Keratinocyte (primary cell): ENCODE measurements at places on chromosomes 2 and 18.

DNA sequence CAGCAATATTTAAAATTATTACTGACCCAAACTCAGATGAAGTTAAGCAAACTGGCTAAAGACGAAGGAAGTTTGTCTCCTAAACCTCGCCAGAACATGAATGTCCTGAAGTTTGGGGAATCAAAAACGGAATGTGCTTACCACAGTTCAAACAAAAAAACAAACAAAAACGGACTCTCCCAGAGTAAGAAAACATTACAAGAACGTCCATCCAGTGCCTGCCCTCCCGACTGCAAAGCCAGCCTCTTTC is 1.1 kb downstream of the KANSL1L start:
- no peaks in the 10 kb centered on the region for H3K27me3 ChIP-seq
- peak overlapping the region; percentile 92 for H3K4me3 ChIP-seq

DNA sequence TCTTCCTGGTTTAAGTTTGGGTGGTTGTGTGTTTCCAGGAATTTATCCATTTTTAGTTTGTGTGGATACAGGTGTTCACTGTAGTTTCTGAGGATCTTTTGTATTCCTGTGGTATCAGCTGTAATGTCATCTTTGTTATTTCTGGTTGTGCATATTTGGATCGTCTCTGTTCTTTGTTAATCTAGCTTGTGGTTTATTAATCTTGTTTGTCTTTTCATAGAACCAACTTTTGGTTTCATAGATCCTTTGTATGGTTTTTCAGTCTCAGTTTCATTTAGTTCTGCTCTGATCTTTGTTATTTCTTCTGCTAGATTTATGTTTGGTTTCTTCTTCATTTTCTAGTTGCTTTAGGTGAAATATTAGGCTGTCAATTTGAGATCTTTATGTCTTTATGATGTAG is 202.4 kb upstream of the ZSWIM2 start:
- H3K27me3 ChIP-seq: no peaks in the 10 kb centered on the region
- H3K27ac ChIP-seq: no peak overlapping the region
- DNase-seq: no peak
- no peaks in the 10 kb centered on the region for H3K4me1 ChIP-seq
- no peak overlapping the region for H3K4me3 ChIP-seq

DNA sequence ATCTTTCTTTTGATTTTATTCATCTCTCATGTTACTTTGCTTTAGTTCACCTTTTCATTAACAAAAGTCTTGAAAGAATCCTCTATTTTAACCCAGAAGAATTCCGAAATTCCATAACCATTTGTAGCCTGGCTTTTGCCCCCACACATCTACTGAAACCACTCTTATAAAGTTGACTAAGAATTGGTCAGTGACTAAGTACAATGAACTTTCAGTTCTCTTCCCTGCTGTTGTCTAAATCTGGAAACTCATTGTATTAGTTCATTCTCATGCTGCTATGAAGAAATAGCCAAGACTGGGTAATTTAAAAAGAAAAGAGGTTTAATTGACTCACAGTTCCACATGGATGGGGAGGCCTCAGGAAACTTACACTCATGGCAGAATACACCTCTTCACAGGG is 49.9 kb upstream of the PNPT1 start:
- no peaks in the 10 kb centered on the region for H3K27me3 ChIP-seq
- H3K27ac ChIP-seq: no peak overlapping the region
- DNase-seq: no peak
- H3K36me3 ChIP-seq: no peaks in the 10 kb centered on the region
- no peak overlapping the region for H3K4me3 ChIP-seq

- H3K27ac ChIP-seq: no peak overlapping the region
- peaks cover 17% of the 10 kb centered on the region for H3K4me1 ChIP-seq
- no peaks in the 10 kb centered on the region for H3K36me3 ChIP-seq
- no peak for DNase-seq
- no peaks in the 10 kb centered on the region for H3K27me3 ChIP-seq
These were observed 6.6 kb downstream of the GALNT5 start for GRCh38 chr2:157264099-157264498.

- DNase-seq: no peak
- no peaks in the 10 kb centered on the region for H3K27me3 ChIP-seq
- no peaks in the 10 kb centered on the region for H3K4me1 ChIP-seq
These were observed 21.2 kb downstream of the SMAD4 start for GRCh38 chr18:51051105-51051712.

DNA sequence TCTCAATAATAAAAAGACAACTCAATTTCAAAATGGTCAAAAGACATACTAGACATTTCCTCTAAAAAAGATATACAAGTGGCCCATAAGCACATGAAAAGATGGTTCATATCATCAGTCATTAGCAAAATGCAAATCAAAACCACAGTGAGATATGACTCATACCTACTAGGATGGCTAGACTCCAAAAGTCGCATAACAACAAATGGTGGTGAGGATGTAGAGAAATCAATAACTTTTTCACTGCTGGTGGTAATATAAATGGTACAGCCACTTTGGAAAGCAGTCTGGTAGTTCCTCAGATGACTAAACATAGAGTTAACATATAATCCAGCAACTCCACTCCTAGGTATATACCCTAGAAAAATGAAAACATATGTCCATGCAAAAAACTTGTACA is 242.3 kb upstream of the NOL4 start:
- H3K4me1 ChIP-seq: no peaks in the 10 kb centered on the region
- no peaks in the 10 kb centered on the region for H3K36me3 ChIP-seq

- no peaks in the 10 kb centered on the region for H3K27me3 ChIP-seq
- H3K4me3 ChIP-seq: no peak overlapping the region
- no peaks in the 10 kb centered on the region for H3K36me3 ChIP-seq
- no peaks in the 10 kb centered on the region for H3K4me1 ChIP-seq
- no peak for DNase-seq
These were observed 24.1 kb downstream of the FAM228B start for GRCh38 chr2:24147364-24147763.

GRCh38 chr2:67651565-67651964 is 254.4 kb downstream of the ETAA1 start:
- H3K36me3 ChIP-seq: no peaks in the 10 kb centered on the region
- no peak overlapping the region for H3K27ac ChIP-seq
- no peak overlapping the region for H3K4me3 ChIP-seq
- no peaks in the 10 kb centered on the region for H3K27me3 ChIP-seq
- no peaks in the 10 kb centered on the region for H3K4me1 ChIP-seq
- DNase-seq: no peak

GRCh38 chr2:75090770-75091515 is 108.4 kb downstream of the TACR1 start:
- no peaks in the 10 kb centered on the region for H3K36me3 ChIP-seq
- peaks cover 3% of the 10 kb centered on the region for H3K27me3 ChIP-seq
- no peak for DNase-seq
- H3K4me3 ChIP-seq: no peak overlapping the region
- H3K4me1 ChIP-seq: no peaks in the 10 kb centered on the region

GRCh38 chr18:76750917-76751890 is 71.2 kb upstream of the ZNF236 start:
- no peak overlapping the region for H3K4me3 ChIP-seq
- H3K36me3 ChIP-seq: no peaks in the 10 kb centered on the region
- no peaks in the 10 kb centered on the region for H3K27me3 ChIP-seq
- H3K4me1 ChIP-seq: no peaks in the 10 kb centered on the region
- DNase-seq: no peak
- no peak overlapping the region for H3K27ac ChIP-seq
